ENCODE measurements at places on chromosomes 3 and 15. TPM values are rescaled to one million over a fixed set of nuclear protein-coding genes. Genes with fewer than 3 reads are reported as not detected.

DNA sequence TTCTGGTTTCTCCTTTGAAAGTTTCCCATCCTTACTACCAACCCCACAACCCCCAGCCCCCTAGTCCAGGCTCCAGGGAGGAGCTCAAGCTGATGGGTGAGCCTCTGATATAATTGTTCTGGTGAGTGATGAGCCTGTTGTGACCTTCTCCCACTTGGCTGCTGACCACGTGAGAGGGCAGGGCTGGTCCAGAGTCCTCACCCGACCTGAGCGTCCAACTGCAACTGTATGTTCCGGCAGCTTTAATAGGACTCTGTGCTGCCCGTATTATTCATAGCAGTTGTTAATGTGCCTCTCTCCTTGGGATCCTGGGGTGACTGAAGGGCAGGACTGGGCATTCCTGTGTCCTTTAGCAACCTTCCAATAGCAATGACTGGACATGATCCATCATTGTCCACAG, 56.2 kb downstream of the B3GNT5 start:
- no peak for DNase-seq

GRCh38 chr3:129352045-129352444, 73.4 kb downstream of the HMCES start:
- DNase-seq: no peak

GRCh38 chr15:61112231-61112630, 116.9 kb downstream of the RORA start:
- DNase-seq: no peak

The IQCB1 gene
- 41.9 TPM for polyA plus RNA-seq

The KCNAB1 gene
- 2.8 TPM for polyA plus RNA-seq

The KCNMB2 gene
- polyA plus RNA-seq: 30.4 TPM

The SCAPER gene
- 27.9 TPM for polyA plus RNA-seq

Measured in right renal pelvis (tissue), 4 donors.